ENCODE measurements at places on chromosomes 6 and 20. TPM values are rescaled to one million over a fixed set of nuclear protein-coding genes. Genes with fewer than 3 reads are reported as not detected.

- no peaks in the 10 kb centered on the region for H3K4me1 ChIP-seq
- no peak overlapping the region for H3K27ac ChIP-seq
- DNase-seq, result peak; percentile 19
Observed at GRCh38 chr20:40954521-40955165, 74.0 kb upstream of the TOP1 start.

GRCh38 chr20:15576411-15576810, 996.8 kb downstream of the KIF16B start:
- DNase-seq, result no peak
- H3K27ac ChIP-seq, result no peak overlapping the region
- no peaks in the 10 kb centered on the region for H3K36me3 ChIP-seq
- H3K4me1 ChIP-seq, result no peaks in the 10 kb centered on the region

PNISR gene
- 104 TPM for total RNA-seq

C2 gene
- total RNA-seq, result 2.4 TPM

GRCh38 chr6:10341605-10342004, 73.3 kb downstream of the TFAP2A start:
- no peaks in the 10 kb centered on the region for H3K4me1 ChIP-seq
- H3K4me3 ChIP-seq, result no peak overlapping the region
- no peak for DNase-seq
- no peaks in the 10 kb centered on the region for H3K27me3 ChIP-seq
- H3K36me3 ChIP-seq, result no peaks in the 10 kb centered on the region

GRCh38 chr20:54054516-54054915, 15.9 kb downstream of the BCAS1 start:
- no peaks in the 10 kb centered on the region for H3K27me3 ChIP-seq
- H3K4me1 ChIP-seq, result no peaks in the 10 kb centered on the region
- no peaks in the 10 kb centered on the region for H3K36me3 ChIP-seq
- no peak overlapping the region for H3K4me3 ChIP-seq
- DNase-seq, result no peak

PRSS35 gene
- total RNA-seq, result not detected

SMLR1 gene
- total RNA-seq, result not detected

STX11 gene
- total RNA-seq, result 0.17 TPM

GRCh38 chr6:122081921-122082320, 317.5 kb upstream of the HSF2 start:
- H3K4me1 ChIP-seq, result no peaks in the 10 kb centered on the region
- peak; percentile 2 for DNase-seq
- no peak overlapping the region for H3K27ac ChIP-seq
- H3K36me3 ChIP-seq, result no peaks in the 10 kb centered on the region
- H3K4me3 ChIP-seq, result 0 out of 2 replicates have a peak overlapping the region, but pooled peaks have one; percentile 1

- DNase-seq, result no peak
- H3K36me3 ChIP-seq, result no peaks in the 10 kb centered on the region
- H3K27ac ChIP-seq, result no peak overlapping the region
- no peak overlapping the region for H3K4me3 ChIP-seq
- peaks cover 12% of the 10 kb centered on the region for H3K4me1 ChIP-seq
Observed at GRCh38 chr6:7316658-7317533, 3.9 kb upstream of the SSR1 start.

TGM3 gene
- not detected for total RNA-seq

GATA5 gene
- 2.1 TPM for total RNA-seq

DNA sequence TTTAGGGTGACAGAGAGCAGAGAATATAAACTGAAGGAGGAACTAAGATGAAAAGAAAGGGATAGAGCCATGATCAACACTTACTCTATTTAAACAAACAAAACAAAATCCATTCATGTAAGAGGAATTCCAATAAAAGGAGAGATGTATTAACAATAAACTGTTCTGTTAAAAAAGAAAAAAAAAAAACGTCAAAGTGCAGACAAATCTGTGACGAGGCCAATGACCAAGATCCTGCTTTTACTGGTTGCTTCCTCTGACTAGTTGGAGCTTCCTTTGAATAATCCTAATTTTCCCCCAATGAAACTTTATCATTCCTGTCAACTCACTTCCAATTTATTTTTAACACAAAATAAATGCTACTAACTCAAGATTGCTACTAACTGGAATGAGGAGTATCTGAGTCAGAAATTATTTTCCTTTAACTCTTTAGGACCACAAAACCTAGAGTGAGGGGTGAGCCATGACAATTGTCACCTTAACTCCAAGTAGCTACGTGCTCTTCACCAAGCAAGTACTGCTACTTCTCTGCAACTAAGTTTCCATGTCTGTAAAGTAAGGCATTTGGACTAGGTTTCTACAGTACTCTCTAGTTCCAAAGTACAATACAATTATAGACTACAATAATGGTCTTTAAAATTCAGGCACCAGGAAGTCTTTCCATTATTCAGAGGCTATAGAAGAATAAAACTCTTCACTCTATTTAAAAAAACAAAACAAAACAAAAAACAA, 152.0 kb downstream of the PTPRK start:
- no peak overlapping the region for H3K27ac ChIP-seq
- no peak overlapping the region for H3K4me3 ChIP-seq
- DNase-seq, result no peak
- H3K36me3 ChIP-seq, result no peaks in the 10 kb centered on the region
- peaks cover 13% of the 10 kb centered on the region for H3K4me1 ChIP-seq

DNA sequence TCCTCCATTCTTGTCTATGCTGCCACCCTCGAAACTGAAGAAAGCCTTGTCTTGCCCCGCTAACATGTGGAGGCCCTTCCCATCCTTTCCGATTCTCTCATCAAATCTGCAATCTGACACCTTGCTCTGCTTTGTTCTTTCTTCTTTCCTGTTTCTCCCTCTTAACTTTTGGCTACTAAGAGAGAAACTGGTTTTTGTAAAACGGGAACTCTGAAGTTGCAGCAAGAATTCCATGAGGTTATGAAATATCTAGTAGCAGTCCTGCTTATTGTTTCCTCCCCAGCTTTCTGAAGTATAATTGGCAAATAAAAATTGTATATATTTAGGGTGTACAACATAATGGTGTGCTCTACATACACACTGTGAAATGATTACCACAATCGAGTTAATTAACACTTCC, 80.2 kb downstream of the MAP7 start:
- no peak overlapping the region for H3K27ac ChIP-seq
- no peak overlapping the region for H3K4me3 ChIP-seq
- no peaks in the 10 kb centered on the region for H3K27me3 ChIP-seq
- no peak for DNase-seq
- H3K4me1 ChIP-seq, result peaks cover 8% of the 10 kb centered on the region

DNA sequence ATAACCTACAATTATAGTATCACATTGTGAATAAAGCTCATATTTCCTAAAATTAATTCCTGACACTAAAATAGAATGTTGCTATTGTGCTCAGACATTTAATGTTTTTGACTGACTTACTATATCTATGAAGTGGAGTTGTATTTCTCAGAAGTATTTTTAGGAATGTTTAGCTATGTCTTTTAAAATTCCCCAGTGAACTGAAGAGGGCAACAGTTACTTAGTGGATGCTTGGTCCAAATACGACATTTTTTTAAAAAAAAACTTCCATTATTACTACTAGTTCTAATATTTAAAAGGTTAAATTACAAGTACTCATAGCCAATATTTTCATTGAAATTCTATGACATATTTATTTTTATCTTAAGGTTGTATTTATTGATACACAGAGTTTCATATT, 460.2 kb downstream of the COL12A1 start:
- no peak overlapping the region for H3K4me3 ChIP-seq
- H3K27ac ChIP-seq, result no peak overlapping the region
- peaks cover 12% of the 10 kb centered on the region for H3K4me1 ChIP-seq
- no peaks in the 10 kb centered on the region for H3K27me3 ChIP-seq
- no peaks in the 10 kb centered on the region for H3K36me3 ChIP-seq

GRCh38 chr6:65988006-65988405, 281.0 kb upstream of the EYS start:
- no peaks in the 10 kb centered on the region for H3K27me3 ChIP-seq
- no peak overlapping the region for H3K4me3 ChIP-seq
- no peak overlapping the region for H3K27ac ChIP-seq

GRCh38 chr6:164928057-164928727, 381.2 kb downstream of the C6orf118 start:
- no peak overlapping the region for H3K4me3 ChIP-seq
- no peaks in the 10 kb centered on the region for H3K4me1 ChIP-seq
- no peaks in the 10 kb centered on the region for H3K27me3 ChIP-seq
- no peaks in the 10 kb centered on the region for H3K36me3 ChIP-seq

- no peaks in the 10 kb centered on the region for H3K4me1 ChIP-seq
- no peak overlapping the region for H3K27ac ChIP-seq
- H3K27me3 ChIP-seq, result peaks cover 3% of the 10 kb centered on the region
- DNase-seq, result peak; percentile 3
Observed at GRCh38 chr6:165049362-165049761, 260.0 kb downstream of the C6orf118 start.

ANGPT4 gene
- not detected for total RNA-seq

DNA sequence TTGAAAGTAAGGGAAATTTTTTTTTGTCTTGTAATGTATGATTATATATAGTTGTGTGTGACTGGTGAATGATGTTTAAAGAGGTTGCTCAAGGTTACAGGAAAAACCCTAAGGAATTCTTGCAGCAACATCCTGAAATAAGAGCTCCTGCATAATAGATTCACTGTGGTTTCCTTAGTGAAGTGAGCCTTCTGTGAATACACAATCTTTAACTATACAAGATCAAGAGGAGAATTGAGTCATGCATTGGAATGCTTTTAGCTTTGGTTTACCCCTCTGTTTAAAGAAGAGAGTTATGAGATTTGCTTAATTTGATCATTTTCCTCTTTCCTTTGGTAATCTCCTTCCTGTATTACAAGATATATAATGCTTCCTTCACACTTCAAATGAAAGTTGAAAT, 141.6 kb upstream of the EYA4 start:
- H3K27me3 ChIP-seq, result no peaks in the 10 kb centered on the region
- no peak overlapping the region for H3K4me3 ChIP-seq

DNA sequence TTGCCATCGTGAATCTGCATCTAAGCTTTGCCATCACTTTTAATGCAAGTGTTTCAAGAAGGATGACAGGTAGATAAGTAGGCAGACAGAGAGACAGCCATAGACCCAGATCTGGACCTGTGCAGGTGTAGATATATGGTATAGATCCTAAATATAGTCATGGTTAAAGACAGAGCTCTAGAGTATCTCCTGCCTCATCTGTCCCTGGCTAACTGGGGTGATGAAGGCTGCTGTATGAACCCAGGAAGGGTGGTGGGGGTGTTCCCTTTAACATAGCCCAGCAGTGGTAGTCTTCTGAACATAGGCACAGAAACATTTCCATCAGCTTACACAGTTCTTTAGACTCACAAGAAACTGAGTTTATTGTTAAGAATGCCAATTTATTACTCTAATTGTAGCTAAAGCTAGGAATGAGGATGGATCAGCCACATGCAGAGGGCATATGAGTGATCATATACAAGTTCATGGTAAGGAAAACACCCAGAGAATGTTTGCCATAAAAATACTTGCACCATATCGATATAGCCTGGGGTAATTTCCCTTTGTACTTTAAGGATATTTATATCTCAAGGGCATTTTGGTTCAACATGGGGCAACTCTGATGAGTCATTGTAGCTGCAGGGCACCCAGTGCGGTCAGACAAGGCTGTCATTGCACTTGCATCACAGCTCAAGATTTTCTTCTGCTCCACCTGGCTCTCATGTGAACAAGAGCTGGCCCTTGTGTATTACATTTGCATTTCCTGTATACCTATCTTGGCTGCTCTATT, 587.2 kb downstream of the EPM2A start:
- no peaks in the 10 kb centered on the region for H3K27me3 ChIP-seq
- no peaks in the 10 kb centered on the region for H3K36me3 ChIP-seq
- no peak overlapping the region for H3K4me3 ChIP-seq
- peak; percentile 92 for DNase-seq
- peaks cover 23% of the 10 kb centered on the region for H3K4me1 ChIP-seq
